ENCODE measurements at places on chromosomes 7 and 10.

DNA sequence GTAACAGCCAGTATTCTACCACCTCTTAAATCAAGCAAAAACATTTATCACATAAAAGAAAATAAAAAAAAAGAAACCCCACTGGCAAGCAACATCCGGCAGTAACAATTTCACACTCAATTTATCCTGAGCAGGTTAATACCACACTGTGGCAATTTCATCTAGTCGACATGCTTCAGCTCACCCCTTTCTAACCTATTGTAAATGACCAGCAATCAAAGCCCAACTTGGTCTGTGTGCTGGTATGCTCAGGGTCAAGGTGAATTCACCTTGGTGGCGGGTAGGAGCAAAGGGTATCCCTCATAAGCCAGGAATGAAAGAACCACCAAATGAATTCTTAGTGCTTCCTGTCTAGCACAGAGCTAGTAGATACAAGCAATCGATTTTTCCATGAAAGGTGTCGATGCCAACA lies 109.1 kb upstream of the AFAP1L2 start:
- DNase-seq = no peak

GRCh38 chr7:92968502-92968901 lies 132.1 kb upstream of the CDK6 start:
- no peak for DNase-seq

DNA sequence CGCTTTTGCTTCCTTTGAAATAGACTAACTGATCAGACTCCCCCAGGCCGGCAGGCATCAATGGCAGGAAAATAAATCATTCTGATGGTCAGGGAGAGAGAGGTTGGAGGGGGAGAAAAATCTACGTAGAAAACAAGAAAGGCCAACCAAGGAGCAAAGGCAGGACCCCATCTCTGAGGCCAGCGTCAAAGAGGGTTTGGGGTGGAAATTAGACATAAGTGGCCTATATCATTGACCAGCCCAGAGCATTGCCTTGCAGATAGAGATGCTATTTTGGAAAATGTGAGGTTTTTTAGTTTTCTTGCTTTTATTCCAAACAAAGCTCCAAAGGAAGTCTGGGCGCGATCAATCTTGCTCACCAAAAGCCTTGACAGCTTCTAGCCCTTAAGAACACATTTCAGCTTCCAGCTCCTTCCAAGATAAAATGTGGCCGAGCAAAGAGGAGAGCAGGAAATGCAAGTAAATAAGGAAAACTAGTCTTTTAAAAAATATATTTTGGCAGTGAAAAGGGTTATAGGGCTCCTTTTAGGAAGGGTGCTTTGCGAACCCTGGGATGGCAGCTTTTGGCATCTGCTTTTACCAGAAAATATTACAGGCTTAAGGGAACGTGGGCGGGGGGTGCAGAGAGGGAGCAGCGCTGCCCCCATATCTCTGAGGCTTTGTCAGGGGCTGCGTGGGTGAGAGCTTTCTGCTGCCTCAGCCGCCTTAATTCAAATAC lies 2.0 kb upstream of the HOXA2 start:
- no peak for DNase-seq

DNA sequence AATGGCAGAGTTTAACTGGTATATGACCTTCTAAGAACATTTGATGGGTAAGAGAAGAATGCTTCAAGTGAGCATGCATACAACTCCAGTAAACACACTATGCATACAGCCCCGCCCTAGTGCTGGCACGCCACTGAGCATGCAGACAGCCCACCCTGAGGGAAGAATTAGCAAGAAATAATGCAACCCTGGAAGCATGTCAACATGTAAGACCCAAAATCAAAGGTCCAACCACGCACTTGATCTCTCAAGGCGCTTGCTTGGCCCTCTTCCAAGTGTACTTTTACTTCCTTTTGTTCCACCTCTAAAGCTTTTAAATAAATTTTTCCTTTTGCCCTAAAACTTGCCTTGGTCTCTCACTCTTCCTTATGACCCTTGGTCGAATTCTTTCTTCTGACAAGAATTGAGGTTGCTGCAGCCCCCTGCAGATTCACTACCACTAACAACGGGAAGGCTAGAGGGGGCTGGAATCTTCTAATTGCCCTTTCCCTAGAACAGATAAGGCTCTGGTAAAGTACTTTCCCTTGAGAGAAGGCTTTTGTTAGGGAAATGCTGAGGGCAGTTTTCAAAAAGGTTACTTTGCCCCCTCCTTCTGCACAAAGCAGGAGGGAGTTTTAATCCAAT lies 3.4 kb downstream of the FAM24B start:
- no peak for DNase-seq

GRCh38 chr10:27601503-27601902 lies 97.4 kb downstream of the RAB18 start:
- no peak for DNase-seq

- no peak for DNase-seq
Measured at GRCh38 chr7:150686030-150686631, 625 bp downstream of the GIMAP2 start.

DNA sequence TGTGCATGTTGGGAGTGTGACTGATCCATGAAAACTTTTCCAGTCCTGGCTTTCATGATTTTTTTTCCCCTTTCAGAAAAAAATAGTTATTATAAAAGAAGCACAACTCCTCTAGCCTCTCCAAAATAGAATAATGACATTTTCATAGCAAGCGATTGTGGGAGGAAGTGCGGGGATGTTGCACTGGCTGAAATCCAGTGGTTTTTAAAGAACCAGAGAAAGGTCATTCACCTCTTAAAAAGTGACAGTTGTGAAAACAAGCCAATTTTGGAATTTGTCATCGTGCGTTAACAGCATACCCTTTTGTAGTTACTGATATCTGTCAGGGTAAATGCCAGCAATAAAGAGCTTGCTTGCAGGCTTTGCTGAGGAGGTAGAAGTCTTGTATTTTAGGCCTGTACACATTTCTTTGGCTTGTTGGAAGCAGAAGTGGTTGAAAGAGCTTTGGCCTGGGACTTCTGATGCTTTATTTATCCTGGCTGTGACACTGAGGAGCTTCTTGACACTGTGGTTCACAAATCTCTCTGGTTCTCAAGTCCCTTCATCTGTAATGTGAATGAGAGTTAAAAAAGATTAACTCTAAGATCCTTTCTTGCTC lies 545.9 kb downstream of the REEP3 start:
- no peak for DNase-seq

GRCh38 chr10:30070001-30070685 lies 10.8 kb upstream of the JCAD start:
- no peak for DNase-seq

DNA sequence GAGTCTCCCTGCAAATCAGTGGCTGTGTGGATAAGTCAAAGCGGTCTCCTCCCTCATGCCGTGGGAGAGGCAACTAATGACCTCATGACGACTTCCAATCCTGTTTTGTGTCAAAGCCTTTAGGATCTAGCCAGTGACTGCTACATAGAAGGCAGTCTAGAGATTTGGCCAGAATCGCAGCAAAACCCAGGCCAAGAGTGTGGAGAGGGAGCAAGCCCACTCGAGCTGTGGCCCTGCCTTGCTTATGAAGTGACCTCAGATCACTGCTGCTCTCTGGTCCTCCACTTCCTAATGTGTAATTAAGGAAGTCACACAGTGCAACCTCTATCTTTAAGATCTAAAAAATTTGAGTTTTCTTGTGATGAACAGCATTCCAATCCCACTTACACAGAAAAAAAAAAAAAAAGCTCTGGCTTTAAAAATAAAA lies 296.7 kb upstream of the KLF6 start:
- no peak for DNase-seq

- no peak for DNase-seq
Measured at GRCh38 chr10:131261890-131262475, 49.5 kb downstream of the TCERG1L start.

- DNase-seq = no peak
Measured at GRCh38 chr10:4514445-4515108, 311.4 kb upstream of the AKR1E2 start.

GRCh38 chr10:72709041-72709440 lies 17.1 kb downstream of the MCU start:
- no peak for DNase-seq

DNA sequence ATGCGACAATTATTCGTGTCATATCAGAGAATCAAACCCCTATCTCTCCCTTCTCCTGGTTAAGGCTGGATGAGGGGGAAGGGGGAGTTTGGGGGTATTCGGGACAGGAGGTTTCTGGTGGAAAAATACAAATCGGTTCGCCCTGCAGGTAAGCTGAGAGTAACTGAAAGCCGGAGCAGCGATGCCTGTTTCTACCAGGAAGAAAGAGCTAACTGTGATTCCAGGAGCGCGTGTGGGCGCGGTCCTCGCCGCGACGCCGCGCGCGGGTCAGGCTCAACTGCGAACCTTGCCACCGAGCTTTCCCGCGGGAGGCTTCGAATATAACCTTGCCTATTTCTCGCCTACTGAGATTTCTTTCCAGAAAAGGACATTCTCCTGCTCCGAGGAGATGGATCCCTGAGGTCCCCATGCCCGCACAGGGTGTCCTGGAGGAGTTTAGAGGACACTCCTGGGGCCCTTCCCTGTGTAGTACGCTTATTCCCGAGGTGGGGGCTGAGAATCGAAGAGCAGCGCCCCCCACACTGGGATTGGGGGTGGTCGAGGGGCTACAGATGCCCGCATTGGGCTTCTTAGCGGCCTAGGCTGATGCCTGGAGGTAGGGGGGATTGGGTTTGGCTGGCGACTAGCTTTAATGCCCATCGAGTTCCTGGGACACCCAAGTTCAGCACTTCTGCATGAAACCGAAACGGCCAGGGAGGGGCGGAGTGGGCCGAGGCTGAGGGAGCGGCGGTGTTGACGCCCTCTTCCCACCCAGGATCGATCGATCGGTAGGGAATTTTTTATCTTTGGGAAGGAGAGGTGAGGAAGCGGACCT lies 13.0 kb upstream of the DLX6 start:
- DNase-seq = no peak

DNA sequence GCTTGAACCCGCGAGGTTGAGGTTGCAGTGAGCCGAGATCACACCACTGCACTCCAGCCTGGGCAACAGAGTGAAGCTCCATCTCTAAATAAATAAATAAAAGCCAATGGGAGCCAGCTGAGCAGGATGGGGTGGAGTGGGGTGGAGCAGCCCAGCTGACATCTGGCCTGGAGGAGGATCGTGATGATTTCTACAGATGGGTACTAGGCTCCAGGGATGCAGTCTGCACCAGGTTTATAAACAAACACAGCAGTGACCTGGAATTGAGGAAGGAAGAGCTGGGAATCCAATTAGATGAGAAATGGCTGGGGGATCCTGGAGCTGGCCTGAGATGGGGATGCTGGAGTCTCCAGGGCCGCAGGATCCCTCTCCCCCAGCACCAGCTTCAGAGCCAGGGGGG lies 7.3 kb upstream of the GRIFIN start:
- no peak for DNase-seq

DNA sequence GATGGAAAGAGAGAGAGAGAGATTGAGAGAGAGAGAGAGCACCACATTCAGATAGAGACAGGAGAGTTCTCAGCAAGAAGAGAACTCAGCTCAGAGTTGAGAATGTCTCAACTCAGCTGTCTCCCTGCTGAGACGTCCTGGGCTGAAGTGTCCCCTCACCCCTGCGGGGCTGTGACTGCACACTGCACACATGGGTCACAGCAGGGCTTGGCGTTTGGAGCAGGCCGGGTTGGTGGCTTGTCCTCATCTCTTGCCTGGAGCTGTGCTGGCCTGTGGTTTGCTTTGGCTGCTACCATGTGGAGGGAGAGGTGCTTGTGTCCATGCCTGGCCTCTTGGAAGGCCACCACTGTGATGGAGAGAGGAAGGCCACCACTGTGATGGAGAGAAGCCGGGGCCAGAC lies 167.9 kb downstream of the RNF216 start:
- DNase-seq = no peak

DNA sequence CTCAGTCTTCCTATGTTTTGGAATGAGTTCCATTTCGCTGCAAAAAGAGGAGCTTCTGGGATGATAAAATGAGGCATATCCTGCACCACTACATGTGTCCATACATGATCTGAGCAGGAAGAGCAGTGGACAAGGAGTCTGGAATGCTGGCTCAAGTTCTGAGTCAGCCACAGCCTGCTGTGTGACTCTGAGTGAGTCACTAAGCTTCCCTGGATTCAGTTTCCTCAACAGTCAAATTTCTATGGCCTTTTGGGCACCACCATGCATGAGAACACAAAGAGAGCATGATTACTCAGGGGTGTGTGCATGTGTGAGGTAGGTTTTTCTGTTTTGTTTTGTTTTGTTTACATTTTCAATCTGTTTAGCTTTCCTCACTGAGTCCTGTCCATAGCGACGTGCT lies 254.6 kb downstream of the ANKRD30A start:
- no peak for DNase-seq

DNA sequence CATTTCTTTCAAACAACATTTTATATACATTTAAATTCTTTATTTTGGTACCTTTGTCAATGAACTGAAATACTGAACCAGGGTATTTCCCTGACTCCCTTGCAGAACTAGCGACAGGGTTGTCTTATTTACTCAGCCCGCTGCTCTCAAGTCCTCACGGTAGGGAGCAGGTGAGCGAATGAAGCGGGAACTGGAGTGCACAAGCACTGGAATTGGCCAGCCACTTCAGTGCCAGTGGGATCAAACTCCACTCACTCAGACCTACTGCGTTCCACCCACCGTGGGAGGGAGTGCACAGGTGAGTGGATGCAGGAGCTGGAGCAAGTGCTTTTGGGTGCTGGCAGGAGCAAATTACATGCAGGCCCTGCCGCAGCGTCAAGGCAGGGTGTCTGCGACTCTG lies 28.1 kb upstream of the NEUROD6 start:
- no peak for DNase-seq

DNA sequence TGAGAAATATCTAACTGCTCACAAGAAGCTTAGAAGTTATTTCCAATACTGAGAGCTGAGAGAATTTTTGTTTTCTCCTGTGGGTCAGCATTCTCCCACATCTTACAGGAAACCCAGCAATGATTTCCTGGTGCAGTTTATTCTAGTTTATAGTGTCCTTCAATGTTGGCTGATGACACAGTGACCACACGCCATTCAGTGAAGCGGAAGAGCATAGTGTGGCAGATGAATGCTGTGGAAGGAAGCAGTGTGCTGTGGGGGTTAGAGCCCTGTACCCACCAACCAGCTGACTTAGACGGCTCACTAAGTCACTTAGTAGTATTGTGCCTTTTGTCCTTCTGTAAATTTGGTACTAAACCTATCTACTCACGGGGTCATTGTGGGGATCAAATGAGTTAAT lies 1.4 kb upstream of the TMEM26 start:
- DNase-seq = no peak

- DNase-seq = no peak
Measured at GRCh38 chr10:123831259-123831658, 60.3 kb downstream of the CPXM2 start.

DNA sequence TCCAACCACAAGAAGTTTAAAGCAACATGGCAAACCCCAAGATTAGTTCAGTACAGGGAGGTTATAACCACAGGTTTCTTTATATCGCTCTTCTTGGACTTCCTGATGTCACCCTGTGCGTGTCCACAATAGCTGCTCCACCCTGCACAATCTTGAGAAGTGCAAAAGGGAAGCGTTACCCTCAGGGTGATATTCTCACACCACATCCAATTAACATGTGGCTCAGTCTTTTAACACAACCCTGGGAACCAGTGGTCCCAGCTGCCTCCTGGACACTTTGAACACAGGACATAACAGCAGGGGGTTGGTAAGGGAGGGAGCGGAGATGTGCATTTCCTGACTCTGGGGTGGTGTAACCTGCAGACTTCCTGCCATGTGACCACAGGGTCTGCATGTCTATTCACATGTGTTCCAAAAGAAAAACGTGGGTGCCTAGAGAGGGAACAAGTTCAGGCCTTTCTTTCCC lies 64.6 kb downstream of the GSAP start:
- DNase-seq = peak; percentile 71

GRCh38 chr7:85239109-85239508 lies 52.3 kb upstream of the SEMA3D start:
- no peak for DNase-seq
